ENCODE measurements at places on chromosomes 6 and 20.

DNA sequence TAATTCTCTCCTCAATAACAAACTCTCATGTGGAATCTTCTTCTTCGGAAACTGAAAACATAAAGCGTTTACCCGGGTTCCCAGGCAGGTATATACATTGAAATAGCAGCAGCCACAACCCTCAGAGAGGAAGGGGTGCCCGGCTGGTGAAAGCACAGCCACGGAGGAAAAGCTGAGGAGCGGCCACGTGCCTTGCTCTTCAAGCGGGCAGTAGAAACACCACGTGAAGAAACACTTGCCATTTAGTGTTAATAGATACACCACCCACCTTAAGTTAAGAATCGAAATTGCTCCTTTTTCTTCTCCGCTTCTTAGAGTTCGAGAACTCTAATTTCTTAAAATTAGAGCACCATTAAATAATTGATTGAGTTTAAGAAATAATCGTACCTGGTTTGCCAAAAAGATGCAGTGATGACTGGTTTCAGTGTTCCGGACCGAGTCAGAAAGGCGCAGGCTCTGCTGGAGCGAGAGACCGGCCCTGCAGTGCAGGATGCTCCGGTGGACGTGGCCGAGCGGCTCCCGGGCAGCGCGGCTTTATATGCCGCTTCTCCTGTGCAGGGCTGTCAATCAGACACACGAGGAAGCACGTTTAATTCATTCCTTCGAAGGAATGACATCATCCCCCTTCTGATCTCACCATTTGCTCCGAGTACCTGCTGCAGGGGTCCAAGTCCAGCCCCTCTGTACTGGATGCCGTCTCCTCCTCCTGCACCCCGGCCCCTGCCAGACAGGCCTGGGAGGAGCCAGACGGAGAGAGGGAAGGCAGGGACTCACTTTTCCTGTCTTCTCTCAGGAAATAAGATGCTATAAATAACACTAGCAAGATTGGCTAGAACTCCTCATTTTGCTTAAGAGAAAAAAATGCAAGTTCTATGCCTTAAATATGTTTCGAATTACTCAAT, at the start of gene THBS2:
TSS of gene THBS2 (minus strand) at position 510 of the 902 bp plus-strand sequence. CDS start 3,062 bp downstream, outside the sequence.
- peak; percentile 23 for DNase-seq

GRCh38 chr20:53574259-53574789, 19.3 kb downstream of the ZNF217 start:
- DNase-seq: no peak

GRCh38 chr6:113909224-113909856, 52.2 kb downstream of the MARCKS start:
- DNase-seq: peak; percentile 47

DNA sequence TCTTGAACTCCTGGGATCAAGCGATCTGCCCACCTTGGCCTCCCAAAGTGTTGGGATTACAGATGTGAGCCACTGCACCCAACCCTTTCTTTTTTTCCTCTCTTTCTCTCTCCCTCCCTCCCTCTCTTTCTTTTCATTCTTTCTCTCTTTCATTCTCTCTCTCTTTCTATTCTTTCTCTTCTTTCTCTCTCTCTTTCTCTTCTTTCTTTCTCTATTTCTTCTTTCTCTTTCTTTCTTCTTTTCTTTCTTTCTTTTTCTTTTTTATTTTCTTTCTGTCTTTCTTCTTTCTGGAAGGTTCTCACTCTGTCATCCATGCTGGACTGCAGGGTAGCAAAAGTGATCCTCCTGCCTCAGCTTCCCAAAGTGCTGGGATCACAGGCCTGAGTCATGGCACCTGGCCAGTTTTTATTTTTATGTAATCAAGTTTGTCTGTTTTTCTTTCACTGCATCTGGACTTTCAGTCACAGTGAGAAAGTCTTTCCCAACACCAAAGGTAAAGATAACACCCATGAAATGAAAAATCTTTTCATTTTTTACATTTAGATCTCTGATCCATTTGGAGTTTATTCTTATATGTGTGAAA, 20.2 kb upstream of the BCLAF1 start:
- DNase-seq: no peak

DNA sequence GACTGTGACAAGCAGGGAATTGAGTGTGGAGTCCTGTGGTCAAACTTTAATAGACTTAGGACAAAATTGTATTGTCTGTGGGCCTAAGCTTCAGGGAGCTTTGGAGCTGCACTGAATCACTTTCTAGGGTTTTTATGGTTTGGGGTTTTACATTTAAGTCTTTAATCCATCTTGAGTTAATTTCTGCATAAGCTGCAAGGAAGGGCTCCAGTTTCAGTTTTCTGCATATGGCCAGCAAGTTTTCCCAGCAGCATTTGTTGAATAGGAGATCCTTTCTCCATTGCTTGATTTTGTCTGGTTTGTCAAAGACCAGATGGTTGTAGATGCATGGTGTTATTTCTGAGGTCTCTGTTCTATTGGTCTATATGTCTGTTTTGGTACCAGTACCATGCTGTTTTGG, 113.4 kb upstream of the NXT1 start:
- no peak for DNase-seq

DNA sequence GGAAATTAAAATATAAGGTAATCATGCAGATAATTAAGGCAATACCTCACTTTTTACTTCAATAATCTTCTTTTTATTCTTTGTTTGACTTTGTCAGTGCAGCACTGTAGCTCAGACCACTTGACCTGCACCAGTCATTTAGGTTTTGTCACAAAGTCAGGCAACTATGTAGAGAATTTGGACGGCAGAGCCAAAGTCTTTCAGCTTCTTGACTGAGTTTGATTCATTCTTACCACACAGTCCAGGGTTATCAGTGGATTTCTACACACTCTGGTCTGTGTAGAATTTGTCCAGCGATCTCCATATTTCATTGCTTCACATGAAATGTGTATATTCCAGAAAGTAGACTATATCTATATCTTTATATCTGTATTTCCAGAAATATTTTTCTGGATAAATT, 107.3 kb downstream of the TFAP2B start:
- no peak for DNase-seq

GRCh38 chr20:35293303-35294292, 1.4 kb upstream of the FAM83C start:
- DNase-seq: no peak

DNA sequence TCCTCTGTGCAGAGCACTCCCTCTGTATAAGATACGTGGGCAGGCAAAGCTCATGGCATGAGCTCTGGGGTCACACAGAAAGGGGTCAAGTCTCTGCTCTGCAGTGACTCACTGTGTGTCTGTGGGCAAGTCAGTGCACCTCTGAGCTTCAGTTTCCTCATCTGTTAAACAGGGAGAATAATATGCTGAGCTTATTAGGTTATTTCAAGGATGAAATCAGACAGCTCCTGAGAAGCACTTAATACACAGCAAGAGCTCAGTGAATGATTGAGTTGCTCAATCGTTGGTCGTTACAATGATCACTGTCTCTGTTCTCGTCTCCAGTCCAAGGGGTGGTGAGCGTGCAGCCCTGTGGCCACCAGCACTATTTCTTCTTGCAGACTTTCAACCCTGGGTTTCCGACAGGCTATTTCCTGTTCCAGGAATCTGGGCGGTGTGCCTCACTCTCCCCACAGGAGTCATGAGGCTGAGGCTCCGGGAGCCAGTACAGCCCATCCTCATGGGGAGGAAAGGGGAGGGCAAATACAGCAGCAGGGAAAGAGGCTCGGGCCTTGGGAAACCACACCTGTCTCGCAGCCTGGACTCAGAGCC, 28.9 kb downstream of the KIAA1755 start:
- no peak for DNase-seq

DNA sequence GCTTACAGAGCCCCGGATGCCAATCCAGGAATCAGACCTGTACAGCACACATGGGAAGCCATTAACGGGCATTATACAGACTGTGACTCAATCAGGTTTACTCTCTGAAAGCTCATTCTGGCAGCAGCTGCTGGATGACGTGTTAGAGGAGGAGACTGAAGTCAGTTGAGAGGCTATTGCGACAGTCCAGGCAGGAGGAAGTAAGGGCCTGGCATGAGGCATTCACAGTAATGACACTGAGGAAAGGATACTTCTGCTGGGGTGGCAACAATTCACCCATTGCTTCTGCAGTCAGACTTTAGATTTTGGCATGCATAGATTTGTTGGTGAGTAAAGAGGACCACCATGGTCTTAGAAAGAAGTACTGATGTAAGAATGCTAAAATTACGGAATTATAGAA, 151.0 kb upstream of the HEY2 start:
- no peak for DNase-seq

GRCh38 chr6:30741063-30741779, 1.3 kb downstream of the FLOT1 start:
- no peak for DNase-seq

GRCh38 chr6:128870746-128871145, 12.2 kb upstream of the LAMA2 start:
- DNase-seq: no peak

DNA sequence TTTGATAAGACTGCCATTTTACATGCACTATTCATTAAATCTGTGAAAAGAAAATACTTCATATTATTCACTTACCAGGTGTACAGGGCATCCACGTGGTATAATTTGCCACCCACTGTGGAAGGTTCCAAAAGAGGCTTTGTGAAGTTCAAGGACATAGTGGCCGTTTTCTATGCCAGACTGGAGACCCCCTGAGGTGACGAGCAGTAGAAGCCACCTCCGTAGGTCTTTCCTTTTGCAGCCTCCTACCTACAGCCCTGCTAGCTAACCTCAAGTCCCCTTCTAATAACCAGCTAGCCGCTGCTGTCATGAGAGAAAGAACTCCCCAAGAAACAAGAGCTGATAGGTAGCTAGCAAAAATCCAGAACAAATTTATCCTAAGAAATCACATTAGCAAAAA, 110.5 kb downstream of the ARHGAP18 start:
- no peak for DNase-seq

- DNase-seq: no peak
These were observed 429.6 kb downstream of the NKAIN2 start for GRCh38 chr6:124233221-124233620.

DNA sequence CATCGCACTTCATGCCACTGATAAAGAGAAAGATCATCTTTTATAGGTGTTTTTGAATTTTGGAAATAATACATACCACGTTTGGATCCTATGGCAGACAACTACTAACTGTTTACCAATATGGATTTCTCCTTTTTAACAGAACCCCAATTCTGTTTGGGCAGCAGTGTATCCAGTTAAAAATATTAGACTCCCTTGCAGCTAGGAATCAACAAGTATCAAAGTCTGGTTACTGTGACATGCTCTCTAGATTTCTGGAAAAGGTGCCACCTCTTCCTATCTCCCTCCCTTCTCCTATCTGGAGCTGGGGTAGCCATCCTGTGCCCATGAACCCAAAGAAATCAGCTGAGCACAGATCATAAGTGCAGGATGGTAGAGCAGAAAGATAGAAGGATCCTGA, 54.1 kb upstream of the DTNBP1 start:
- DNase-seq: no peak

- DNase-seq: no peak
These were observed 397 bp downstream of the WDR27 start for GRCh38 chr6:169701311-169701953.

DNA sequence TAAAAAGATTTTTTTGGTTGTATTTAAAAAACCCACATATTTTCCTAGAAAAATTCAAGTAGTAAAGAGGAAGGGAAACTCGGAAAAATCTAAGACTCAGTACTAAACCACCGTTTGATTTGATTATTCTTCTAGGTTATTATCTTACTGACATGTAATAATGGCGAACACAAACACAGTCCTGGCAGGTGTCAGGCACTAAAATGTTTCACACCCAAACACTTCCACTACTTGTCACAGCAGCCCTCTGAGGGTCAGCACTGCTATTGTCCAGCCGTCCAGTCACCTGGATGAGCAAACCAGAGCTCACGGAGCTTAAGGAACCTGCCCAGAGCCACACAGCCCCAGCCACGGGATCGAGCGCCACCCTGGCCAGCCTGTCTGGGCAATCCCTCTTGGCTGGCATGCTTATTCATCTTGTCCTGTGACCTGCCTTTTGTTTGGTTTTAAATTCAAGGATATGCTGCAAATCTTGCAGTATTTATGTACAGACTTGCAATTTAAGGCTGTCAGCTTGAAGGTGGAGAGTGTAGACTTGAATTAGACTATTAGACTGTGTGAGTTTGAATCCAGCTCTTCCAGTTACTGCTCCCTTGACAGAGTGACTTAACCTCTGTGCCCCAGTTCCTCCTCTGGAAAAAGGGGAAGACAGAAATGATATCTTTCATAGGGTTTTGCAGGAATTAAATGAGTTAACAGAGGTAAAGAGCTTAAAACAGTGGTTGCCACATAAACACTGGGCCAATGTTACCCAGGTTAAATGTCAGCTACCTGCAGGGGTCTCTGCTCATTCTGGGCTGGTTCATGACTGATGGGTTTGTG, 82.2 kb downstream of the CDYL start:
- DNase-seq: no peak
